Right renal cortex interstitium (tissue), 3 donors: ENCODE measurements at places on chromosomes 7 and 10.

- DNase-seq, result no peak
These were observed 1.8 kb upstream of the IFIT1 start for GRCh38 chr10:89390476-89391225.

- no peak for DNase-seq
These were observed 80.4 kb upstream of the CDK6 start for GRCh38 chr7:92916770-92917224.

- no peak for DNase-seq
These were observed 166.7 kb downstream of the TCERG1L start for GRCh38 chr10:131144711-131145375.

DNA sequence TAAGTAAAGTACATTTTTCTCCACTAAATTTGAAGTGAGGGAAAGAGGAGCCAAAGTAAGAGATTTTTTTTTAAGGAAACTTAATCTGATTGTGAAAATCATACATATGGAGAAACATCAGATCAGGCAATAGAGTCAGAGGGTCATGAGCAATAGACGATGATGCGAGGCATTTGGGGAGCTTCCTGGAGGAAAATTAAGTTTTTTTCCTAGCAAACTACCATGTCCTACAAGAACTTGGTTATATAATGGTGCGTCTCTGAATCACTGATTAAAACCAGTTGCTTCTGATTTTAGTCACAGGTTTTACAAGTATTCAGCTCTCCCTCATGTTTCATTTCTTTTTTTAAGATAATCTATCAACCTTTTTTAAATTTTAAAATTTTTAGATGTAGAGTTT, 52.1 kb upstream of the MTURN start:
- no peak for DNase-seq

- DNase-seq, result no peak
These were observed 107.3 kb upstream of the NANOS1 start for GRCh38 chr10:118922226-118922625.

- no peak for DNase-seq
These were observed 19.4 kb upstream of the NRP1 start for GRCh38 chr10:33353853-33354252.
